ENCODE measurements at places on chromosomes 3 and 15.

- no peak for DNase-seq
These were observed 14.8 kb downstream of the PXYLP1 start for GRCh38 chr3:141246224-141246957.

DNA sequence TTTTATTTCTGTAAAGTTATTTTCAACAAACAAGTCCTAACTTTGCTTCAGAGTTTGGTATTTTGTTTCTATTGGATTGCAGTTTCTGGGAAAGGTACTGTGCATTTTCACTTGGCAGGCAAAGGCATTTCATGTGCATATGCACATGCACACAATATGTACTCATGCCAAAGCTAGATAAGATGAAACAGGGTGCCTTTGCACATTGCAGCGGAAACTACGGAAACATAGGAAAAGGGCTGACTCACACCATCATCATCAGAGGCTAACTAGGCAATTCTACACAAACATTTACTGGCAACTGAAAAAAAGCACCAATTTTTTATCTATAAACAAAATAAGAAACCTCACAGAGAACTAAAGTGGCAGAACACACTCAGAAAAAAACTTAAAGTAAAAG lies 550.6 kb upstream of the NECTIN3 start:
- DNase-seq: no peak

- no peak for DNase-seq
These were observed 29.4 kb upstream of the DUSP7 start for GRCh38 chr3:52085681-52086282.

DNA sequence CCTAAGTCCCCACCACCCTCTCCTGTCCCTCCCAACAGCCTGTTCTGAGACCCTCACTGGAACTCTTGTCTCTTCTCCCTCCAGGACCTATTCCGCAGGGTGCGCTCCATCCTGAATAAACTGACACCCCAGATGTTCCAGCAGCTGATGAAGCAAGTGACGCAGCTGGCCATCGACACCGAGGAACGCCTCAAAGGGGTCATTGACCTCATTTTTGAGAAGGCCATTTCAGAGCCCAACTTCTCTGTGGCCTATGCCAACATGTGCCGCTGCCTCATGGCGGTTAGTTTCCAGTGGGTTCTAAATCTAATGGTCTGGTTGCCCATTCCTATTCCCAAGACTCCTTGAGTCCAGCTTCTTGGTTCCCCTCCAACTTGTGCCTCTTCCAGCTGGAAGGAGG lies 9.3 kb downstream of the EIF4G1 start:
- DNase-seq: no peak

DNA sequence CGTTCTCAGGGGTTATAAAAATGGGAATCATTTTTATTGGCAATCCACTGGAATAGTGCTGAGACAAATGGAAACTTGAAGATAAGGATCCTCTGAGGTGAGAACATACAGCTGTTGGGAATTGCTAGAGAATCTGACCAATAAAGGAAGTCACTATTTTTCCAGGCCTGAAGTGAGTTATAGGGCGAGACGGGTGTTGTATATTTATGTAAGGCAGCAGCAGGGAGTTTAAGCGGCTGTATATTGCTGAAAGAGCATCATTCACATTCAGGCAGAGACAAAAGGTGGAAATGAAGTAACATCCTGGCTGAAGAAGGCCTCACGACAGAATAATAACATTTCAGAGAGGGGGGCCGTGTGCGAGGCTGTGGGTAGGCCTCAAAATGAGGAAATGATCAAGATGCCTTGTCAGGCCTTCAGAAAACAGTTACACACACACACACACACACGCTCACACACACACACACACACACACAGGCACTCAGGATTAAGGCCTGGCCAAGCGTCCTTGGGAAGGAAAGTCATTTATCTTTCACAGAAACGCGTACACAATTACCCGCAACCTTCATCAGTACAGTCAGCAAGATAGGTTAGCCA lies 964.9 kb upstream of the NR2F2 start:
- no peak for DNase-seq

DNA sequence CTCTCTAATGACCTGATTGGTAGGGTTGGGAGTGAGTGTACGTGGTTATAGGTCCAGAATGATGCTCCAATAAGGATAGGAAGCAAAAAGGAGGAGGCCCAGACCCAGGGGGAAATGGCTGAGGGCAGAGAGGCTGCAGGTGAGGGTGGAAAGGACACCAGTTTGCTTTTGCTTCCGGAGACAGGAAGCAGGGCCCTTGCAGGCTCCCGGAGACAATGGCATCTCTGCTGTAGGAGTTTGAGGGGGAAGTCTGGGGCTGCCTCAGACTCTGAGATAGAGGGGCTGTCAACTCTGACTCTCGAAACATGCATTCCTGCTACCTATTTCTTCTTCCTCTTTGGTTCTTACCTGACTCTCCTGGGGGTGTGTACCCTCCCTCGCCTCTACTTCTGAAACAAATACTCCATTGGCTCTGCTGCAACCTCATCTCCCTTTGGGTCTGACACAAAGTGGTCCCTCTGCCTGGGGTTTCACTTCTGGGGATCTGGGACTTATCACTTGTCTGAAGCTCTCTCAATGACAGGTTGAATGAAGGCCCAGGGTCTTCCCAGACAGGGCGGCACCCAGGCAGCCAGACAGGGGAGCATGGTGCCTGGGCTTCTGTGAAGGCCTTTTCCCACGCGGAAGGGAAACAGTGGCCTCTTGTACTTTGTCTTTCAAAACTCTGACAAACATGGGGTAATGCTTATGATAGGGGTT lies 61.5 kb downstream of the CHRD start:
- no peak for DNase-seq

- no peak for DNase-seq
These were observed 219.8 kb upstream of the THRB start for GRCh38 chr3:24714436-24714835.

GRCh38 chr15:40282869-40283614 lies at the start of gene ANKRD63:
ANKRD63 (minus strand) TSS chr15:40283064; CDS start chr15:40282586, 478 bp downstream.
- no peak for DNase-seq

GRCh38 chr3:38689774-38690173 lies 40.3 kb upstream of the SCN5A start:
- DNase-seq: no peak

DNA sequence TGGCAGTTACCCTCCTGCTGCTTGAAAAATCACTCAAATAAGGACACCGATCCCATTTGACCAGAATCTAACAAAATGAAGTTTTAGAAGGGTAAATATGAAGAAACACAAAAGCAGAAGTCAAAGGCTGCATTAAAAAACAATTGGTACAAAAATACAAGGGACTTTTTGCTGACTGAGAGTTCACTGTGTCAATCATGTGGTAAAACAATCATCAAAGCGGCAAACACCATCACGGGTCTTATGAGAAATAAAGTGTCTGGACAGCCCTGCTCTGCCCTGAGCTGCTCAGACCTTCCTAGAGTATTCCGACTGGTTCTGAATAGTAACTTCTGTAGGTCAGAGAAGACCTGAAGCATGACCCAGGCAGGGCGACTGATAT lies 137.2 kb upstream of the RAD18 start:
- no peak for DNase-seq

DNA sequence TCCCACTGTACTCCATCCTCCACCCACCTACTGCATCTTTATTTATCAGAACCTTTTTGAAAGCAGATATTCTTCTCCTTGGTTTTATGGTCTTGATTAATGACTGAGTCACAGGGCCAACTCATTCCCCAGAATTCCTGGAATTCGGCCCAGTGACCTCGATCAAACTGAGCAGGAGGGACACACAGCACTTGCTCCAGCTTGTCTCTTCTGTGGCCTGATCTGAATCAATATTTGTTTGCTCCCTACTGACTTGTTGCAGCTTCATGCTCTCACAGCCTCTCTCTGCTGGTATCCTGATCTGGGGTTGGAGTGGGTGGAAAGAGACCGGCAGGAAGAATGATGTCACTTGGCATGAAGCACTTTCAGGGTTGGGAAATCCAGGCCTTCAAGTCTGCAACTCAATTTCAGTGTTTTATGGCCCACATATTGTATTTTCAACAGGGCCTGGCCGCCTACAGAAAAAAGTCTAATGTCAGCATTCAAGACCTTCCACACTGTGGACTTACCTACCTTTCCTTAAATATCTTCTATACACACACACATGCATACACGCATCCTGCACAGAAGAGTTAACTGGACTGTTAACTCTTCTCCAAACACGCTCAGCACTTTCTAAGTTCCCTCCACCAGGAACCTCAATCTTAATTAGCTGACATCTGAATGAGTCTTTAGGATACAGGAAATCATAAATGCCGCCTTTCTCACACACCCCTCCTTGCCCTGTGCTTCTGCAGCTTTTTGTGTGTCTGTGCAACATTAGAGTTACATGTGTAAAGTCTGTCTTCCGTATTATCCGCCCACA lies 4.6 kb downstream of the ANXA2 start:
- DNase-seq: no peak

DNA sequence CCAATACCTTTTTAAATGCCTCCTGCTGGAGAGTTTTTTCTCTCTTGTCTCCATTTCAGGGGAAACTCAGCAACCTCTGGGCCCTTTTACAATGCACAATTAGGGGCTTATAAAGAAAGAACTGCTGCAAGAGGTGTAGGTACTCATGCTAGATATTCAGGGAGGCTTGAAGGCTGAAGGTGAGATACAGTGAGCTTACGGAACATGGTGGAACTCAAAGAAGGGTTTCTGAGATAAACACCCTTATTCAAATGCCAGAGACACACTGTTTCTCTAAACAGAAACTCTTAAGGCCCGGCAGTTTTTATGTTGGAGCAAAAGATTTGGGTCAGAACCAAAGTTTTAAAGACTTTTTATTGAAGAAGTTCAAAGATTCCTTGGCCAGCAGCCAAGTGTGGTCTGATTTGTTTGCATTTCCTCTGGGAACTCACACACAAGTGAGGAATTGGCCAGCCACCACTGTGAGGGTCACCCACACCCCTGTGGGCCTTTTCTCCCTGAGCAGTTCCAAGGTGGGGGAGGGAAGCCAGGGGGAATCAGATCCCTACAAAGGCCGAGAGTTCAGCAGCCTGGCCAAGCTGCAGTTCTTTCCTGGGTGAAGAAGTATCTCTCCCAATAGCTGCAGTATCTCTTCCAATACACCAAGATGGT lies 47.8 kb downstream of the TNFAIP8L3 start:
- no peak for DNase-seq

DNA sequence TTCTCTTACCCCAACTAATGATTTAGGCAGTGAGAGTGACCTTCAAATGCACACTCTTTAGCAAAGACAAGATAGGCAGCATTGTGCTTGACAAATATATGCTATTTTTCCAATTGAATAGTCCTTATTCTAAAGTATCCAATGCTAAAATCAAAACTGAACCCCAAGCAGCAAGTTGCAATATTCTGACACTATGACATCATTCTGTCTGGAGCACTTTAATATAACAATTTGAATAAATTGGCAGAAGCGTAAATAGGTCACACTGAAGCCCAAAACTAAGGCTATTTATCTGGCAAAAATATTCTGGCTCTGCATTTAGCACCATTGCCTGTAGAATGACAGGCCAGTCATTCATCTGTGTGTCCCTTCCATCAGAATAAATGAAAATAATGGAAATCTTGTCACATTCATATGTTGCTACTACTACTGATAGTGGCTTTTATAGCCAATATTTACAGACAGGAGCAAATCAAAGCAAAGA lies 2.9 kb downstream of the CBLB start:
- no peak for DNase-seq

DNA sequence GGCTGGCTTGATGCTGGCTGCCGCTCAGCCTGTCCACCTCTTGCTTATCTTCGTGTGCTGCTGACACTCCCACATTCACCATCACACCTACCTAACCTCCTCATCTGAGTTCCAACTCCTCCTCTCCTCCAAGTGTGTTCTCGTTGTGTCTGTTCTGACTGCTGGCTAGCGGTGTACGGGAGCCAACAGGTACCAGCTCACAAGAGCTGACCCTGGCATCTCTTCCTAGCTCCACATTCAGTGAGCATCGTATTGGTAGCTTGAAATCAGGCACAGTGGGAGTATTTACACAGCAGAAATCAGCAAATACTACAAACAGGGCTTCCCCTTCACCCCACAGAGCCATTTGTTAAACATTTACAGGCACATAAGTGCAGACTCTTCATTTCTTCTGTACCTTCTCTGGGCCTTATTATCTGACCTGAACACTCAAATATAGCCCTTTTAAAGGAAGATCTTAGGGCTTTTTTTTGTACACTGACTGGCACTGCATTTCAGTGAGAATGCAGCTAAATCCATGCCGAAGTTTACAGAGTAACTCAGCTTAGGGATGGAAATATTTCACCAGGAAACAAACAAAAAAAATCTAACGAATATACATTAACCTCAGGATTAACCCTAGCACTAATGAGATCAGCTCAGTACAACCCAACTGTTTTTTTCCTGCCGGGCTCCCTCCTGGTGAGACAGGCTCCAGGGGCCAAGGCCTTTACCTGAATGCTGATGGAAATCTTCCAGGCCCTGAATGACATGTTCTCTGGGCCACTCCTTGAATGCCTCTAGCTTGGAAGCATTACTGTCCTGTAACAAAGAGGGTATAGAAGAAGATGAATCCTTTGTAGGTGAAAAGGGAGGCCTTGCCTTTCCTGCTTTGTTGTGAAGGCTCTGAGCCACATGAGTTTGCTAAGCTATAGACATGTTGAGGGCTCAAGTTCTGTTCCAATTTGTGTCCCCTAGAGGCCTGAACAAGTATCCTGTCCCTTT lies 150.5 kb upstream of the LPP start:
- no peak for DNase-seq

- DNase-seq: no peak
These were observed 502 bp downstream of the DPH3 start for GRCh38 chr3:16264174-16264707.

- no peak for DNase-seq
These were observed 170.9 kb upstream of the THBS1 start for GRCh38 chr15:39409876-39410530.

DNA sequence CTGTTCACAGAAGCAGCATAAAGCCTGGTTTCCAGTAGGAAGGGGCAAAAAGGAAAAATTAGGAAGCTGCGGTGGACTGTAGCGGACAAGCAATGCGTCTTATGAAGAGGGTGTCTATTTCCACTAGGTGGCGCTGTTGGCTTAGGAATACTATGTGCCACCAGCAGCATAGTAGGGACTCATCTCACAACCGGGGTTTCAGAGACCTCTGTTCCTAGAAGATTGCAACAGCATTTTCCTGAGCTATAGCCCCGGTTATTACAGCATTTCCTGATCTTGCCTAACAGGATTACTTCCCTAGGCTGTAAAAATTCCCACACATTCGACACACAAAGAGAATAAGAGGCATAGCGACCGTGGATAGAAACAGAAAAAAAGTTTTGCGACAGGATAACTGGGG lies 683.0 kb downstream of the TBL1XR1 start:
- DNase-seq: no peak

GRCh38 chr15:101081900-101082299 lies 162.7 kb downstream of the LRRK1 start:
- DNase-seq: no peak

Data from mesenteric fat pad (tissue), 1 donor.